Activated naive CD8-positive, alpha-beta T cell treated with anti-CD3 and anti-CD28 coated beads for 36 hours (primary cell): ENCODE measurements at places on chromosomes 13 and 19. TPM values are rescaled to one million over a fixed set of nuclear protein-coding genes. Genes with fewer than 3 reads are reported as not detected.

Gene GPR12
- not detected for total RNA-seq

Gene ZNF527
- 5.2 TPM for total RNA-seq

DNA sequence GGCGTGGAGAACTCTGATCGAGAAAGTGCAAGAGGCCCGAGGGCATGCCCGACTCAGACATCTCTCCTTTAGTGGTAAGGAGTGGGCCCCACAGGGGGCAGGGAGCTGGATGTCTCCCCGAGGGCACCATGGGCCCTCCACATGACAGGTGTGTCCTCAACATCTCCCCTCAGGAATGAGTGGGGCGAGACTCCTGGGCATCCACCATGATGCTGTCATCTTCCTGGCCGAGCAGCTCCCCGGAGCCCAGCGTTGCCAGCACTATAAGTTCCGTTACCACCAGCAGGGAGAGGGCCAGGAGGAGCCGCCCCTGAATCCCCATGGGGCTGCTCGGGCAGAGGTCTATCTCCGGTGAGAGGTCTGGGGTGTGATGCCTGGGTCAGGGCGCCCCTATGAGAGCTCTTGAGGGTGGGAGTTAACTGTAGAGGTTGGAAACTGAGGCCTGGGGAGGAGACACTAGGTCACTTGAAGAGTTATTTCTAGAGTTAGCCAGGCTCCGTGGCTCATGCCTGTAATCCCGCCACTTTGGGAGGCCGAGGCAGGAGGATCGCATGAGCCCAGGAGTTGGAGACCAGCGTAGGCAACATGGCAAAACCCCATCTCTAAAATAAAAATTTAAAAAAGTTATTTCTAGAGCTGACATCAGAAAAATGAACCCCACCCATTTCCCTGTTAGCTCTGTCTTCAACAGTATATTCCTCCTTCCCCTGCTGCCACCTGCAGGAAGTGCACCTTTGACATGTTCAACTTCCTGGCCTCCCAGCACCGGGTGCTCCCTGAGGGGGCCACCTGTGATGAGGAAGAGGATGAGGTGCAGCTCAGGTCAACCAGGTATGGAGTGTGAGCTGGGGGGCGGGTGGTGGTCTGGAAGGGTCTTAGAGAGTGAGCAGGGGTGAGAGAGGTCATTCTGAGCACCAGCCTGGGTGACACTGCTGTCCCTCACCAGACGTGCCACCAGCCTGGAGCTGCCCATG is 5.1 kb downstream of the IGFLR1 start:
- peaks cover 24% of the 10 kb centered on the region for H3K4me1 ChIP-seq
- H3K4me3 ChIP-seq = no peak overlapping the region
- peak overlapping the region; percentile 73 for H3K27ac ChIP-seq
- peaks cover 30% of the 10 kb centered on the region for H3K36me3 ChIP-seq
- H3K27me3 ChIP-seq = no peaks in the 10 kb centered on the region
- peak; percentile 31 for DNase-seq

GRCh38 chr19:52748336-52748950 is 13.6 kb upstream of the ZNF611 start:
- H3K27me3 ChIP-seq = no peaks in the 10 kb centered on the region
- peaks cover 2% of the 10 kb centered on the region for H3K36me3 ChIP-seq
- DNase-seq = no peak
- no peak overlapping the region for H3K27ac ChIP-seq
- no peak overlapping the region for H3K4me3 ChIP-seq
- no peaks in the 10 kb centered on the region for H3K4me1 ChIP-seq

Gene TLE6
- total RNA-seq = 3.2 TPM

Gene ICAM5
- total RNA-seq = 1.0 TPM

GRCh38 chr13:20567881-20568528 is 1.0 kb downstream of the IFT88 start:
- H3K4me1 ChIP-seq = peaks cover 18% of the 10 kb centered on the region
- peak overlapping the region; percentile 87 for H3K4me3 ChIP-seq
- no peaks in the 10 kb centered on the region for H3K27me3 ChIP-seq
- no peak for DNase-seq

Gene CERS4
- 13.2 TPM for total RNA-seq

DNA sequence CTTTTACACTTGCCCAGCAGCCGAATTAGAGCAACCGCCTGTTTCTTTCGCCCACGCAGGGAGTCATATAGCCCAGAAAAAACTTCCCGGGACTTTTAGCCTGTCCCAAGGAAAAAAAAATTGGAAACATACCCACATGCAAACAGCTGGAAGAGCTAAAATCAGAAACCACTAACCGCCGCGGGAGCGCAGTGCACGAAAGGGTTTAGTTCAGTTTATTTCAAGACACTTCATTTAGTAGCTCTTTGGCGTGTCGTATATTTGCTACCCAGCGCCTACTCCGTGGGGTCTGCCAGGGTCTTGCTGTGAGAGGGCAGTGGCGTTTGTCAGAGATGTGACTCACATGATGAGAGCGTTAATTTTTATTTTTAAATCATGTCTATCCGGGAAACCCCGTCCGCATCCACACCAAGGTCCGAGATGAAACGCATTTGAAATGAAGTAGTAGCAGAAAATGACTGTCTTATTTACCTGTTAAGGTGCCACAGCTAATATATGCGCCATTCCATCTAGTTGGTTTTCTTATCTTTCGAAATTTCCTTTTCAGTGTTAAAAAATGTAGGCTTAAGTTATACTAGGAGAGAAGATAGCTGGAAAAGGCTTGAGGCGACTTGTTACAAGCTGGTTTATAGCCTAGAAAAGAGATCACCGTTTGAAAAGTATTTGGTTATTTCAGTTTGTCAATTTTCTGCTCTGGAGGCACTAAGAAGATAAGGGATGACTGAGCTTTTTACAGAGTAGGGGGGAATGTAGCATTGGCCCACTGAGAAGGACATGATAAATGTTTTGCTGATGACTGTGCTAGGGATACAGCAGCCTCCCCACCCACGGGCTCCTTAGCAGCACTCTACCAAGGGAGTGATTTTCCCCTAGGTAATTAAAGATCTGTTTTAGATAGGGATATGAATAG is 1.7 kb downstream of the KLF5 start:
- DNase-seq = no peak
- H3K27me3 ChIP-seq = peaks cover 44% of the 10 kb centered on the region
- H3K4me1 ChIP-seq = peaks cover 13% of the 10 kb centered on the region
- H3K27ac ChIP-seq = no peak overlapping the region
- peak overlapping the region; percentile 75 for H3K4me3 ChIP-seq
- H3K36me3 ChIP-seq = peaks cover 2% of the 10 kb centered on the region

Gene CEACAM4
- not detected for total RNA-seq

DNA sequence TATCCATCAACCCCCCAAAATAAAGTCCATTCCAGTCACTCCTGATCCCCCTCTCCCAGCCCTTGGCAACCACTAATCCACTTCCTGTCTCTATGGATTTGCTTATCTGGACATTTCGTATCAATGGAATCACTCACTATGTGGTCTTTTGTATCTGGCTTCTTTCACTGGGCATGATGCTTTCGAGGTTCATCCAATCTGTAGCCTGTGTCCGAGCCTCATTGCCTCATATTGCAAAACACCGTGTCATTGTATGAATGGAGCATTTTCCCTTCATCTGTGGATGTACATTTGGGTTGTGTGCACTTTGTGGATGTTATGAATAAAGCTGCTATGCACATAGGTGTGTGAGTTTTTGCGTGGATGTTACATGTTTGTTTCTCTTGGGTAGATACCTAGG is 1.4 kb upstream of the FZR1 start:
- no peak for DNase-seq
- H3K27me3 ChIP-seq = peaks cover 6% of the 10 kb centered on the region
- H3K27ac ChIP-seq = no peak overlapping the region
- H3K4me1 ChIP-seq = peaks cover 42% of the 10 kb centered on the region

DNA sequence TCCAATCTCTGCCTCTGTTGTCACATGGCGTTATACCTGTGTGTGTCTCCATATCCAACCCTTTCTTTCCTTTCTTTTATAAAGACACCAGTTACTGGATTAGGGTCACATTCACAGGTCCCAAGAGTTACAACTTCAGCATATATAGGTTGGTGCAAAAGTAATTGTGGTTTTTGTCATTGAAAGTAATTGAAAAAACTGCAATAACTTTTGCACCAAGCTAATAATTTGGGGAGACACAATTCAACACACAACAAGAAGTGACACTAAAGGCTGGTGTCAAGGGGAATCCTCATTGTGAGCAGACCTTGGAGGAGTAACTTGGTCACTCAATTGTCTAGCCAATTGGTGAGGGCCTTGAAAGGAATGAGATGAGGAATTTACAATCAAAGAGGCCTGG is 1366.1 kb downstream of the PCDH9 start:
- DNase-seq = no peak
- no peaks in the 10 kb centered on the region for H3K4me1 ChIP-seq
- no peak overlapping the region for H3K27ac ChIP-seq
- H3K36me3 ChIP-seq = no peaks in the 10 kb centered on the region
- no peaks in the 10 kb centered on the region for H3K27me3 ChIP-seq

GRCh38 chr19:12975221-12975741 is 5.9 kb downstream of the DAND5 start:
- no peak for DNase-seq
- no peak overlapping the region for H3K4me3 ChIP-seq
- H3K4me1 ChIP-seq = peaks cover under 1% of the 10 kb centered on the region
- peaks cover 17% of the 10 kb centered on the region for H3K27me3 ChIP-seq
- H3K27ac ChIP-seq = no peak overlapping the region

- no peak overlapping the region for H3K27ac ChIP-seq
- H3K27me3 ChIP-seq = peaks cover 23% of the 10 kb centered on the region
- no peaks in the 10 kb centered on the region for H3K4me1 ChIP-seq
- DNase-seq = no peak
- H3K4me3 ChIP-seq = no peak overlapping the region
- H3K36me3 ChIP-seq = no peaks in the 10 kb centered on the region
These were observed 221.8 kb downstream of the ENOX1 start for GRCh38 chr13:43564952-43565351.

Gene CYP2A7
- total RNA-seq = not detected

- peaks cover 39% of the 10 kb centered on the region for H3K27me3 ChIP-seq
- no peak overlapping the region for H3K4me3 ChIP-seq
- no peaks in the 10 kb centered on the region for H3K36me3 ChIP-seq
- DNase-seq = no peak
- no peak overlapping the region for H3K27ac ChIP-seq
These were observed 134.9 kb downstream of the RAP2A start for GRCh38 chr13:97568850-97569249.

DNA sequence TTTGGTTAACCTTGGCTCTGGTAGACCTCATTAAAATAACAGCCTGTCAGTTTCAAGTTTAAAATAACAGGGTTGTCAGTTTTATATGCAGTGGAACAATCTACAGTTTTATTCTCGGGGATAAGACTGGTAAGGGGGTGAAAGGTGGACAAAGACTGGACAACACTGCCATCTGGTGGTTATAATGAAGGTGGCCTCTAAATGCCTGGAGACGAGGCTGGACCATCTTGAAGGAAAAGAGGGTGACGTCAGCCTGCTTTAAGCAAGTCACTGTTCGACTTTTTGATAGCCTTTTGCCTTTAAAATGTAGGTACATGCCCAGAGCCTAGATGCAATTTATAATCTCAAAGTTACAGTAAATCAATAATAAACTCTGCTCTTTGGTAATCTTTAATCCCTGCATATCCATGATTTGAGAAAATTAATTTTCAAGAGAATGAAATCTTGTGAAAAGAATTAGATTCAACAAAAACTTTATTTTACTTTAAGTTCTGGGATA is 117.0 kb downstream of the DCT start:
- H3K4me1 ChIP-seq = peaks cover 5% of the 10 kb centered on the region
- no peak overlapping the region for H3K4me3 ChIP-seq
- H3K36me3 ChIP-seq = no peaks in the 10 kb centered on the region
- DNase-seq = peak; percentile 54

Gene ANGPTL8
- total RNA-seq = not detected

DNA sequence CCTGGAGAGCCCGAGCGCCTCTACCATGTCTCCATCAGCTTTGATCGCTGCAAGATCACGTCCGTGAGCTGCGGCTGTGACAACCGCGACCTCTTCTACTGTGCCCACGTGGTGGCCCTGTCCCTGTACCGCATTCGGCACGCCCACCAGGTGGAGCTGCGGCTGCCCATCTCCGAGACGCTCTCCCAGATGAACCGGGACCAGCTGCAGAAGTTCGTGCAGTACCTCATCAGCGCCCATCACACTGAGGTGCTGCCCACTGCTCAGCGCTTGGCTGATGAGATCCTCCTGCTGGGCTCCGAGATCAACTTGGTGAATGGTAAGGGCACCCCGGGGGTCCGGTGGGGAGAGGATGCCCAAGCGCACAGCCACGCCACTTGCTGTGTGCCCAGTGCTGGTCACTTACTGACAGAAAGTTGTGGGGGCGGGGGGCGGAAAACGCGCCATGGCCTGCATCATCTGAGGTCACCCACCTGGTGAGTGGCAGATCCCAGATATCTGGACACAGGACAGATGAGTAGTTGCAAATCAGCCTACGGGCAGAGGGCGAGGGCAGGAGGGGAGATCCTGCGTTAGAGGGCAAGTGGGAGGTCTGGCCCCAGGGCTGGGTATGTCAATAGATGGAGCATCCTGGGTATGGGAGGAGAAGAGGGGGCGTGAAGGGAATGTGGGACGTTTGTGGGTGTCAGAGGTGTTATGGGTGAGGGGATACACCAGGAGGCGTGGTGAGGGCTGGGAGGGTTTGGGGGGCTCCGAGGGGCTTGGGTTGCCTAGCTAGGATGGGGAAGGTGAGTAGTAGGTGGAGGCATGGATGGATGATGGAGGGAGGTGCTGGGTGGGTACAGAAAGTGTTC is 9.8 kb downstream of the ZSWIM4 start:
- DNase-seq = peak; percentile 22
- no peaks in the 10 kb centered on the region for H3K4me1 ChIP-seq
- no peak overlapping the region for H3K4me3 ChIP-seq
- no peaks in the 10 kb centered on the region for H3K36me3 ChIP-seq

DNA sequence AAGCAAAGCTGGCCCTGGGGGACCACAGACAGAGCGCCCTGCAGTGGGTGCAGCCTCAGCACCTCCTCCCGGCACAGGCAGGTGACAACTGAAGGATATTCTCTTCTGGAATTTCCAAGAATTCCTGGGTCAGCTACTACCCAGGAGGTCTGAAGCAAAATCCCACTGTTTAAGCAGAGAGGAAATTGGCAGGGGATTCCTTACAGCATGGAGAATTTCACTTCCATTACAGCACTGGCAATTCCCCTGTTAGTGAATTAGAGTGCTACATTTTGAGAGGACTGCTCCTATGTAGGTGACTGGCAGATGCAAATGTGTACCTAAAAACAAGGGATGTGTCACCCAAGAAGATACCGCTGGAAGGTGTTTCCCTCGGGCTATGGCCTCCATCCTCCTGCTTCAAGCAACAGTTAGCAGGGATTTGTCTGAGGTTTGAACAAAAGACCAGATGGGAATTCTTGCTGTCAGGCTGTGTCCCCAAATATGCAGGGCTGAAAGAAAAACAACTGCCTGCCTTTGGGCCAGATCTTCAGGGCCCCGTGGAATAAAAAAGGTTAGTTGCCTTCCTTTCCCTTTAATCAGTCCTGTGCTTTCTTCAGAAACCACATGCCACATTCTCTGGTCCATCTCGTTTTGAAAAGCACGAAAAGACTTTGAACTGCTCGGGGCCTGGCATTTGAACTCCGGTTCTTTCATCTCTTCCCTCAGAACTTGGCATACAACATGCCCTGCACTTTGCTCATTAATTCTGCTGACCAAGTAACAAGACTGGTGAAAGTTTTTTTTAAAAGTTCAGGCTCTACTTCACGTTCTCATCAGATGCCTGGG is 296.4 kb downstream of the DNAJC15 start:
- H3K36me3 ChIP-seq = no peaks in the 10 kb centered on the region
- no peaks in the 10 kb centered on the region for H3K27me3 ChIP-seq
- H3K27ac ChIP-seq = no peak overlapping the region
- DNase-seq = no peak
- H3K4me3 ChIP-seq = no peak overlapping the region
